ENCODE measurements at places on chromosomes 5 and 9.

DNA sequence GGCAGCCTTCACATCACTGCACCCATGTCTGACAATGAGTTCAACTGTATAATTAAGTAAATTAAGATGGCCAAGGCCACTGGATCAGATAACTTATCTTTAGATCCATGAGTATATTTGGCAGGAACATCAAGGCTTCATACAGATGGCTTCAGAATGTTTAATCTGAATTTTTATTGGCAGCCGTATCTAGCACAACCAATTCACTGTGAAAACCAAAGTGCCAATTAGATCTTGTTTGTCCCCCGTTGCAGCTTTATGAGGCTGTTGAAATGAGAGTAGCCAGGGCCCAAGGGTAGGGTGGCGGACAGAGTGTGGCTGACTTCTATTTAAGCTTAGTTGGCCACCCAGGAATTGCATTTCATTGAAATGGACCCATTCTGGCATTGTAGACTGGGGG is 137.7 kb downstream of the SYK start:
- no peak for DNase-seq

- DNase-seq = peak; percentile 42
These were observed 1.9 kb upstream of the GPR107 start for GRCh38 chr9:130051855-130052254.

DNA sequence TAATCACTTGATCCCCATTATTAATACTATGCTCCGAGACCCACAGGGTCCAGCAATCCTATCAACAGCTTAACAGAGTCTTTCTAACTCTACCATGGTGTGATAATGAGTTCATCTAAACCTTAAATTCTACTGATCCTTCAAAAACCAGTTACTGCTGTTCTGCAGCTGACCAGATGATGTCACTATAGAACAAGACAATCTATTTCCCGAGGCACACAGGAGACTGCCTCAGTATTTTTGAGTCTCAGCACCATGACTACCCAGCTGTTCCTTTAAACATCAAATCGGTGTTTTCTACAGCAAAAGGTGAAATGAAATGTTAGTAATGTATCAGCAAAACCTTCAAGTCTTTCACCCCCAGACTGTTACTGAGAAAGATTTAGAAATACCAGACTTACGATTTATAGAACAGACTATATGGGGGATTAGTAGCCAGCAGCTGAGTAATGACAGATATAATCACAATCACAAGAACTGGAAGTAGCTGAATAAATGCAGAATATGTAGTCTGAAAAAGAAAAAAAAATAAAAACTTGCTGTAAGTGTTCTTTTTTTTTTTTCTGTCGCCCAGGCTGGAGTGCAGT is 16.9 kb downstream of the DNAJC18 start:
- DNase-seq = peak; percentile 84

GRCh38 chr9:121133104-121133816 is 58.5 kb downstream of the CNTRL start:
- no peak for DNase-seq

DNA sequence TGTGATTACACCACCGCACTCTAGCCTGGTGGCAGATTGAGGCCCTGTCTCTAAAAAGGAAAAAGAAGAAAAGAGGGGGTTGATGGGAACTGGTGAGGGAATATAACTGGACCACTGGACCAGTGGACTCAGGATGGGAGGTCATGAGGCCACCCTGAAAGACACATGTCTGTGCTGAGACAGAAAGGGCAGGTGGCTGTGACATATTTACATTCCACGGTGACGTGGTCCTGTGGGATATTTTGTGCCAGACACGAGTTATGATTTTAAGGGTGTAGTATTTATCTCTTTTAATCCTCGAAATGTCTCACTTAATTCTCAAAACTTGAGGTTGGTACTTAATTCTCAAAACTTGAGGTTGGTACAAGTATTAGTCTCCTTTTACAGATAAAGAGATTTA is 32.9 kb downstream of the LHX2 start:
- DNase-seq = no peak

DNA sequence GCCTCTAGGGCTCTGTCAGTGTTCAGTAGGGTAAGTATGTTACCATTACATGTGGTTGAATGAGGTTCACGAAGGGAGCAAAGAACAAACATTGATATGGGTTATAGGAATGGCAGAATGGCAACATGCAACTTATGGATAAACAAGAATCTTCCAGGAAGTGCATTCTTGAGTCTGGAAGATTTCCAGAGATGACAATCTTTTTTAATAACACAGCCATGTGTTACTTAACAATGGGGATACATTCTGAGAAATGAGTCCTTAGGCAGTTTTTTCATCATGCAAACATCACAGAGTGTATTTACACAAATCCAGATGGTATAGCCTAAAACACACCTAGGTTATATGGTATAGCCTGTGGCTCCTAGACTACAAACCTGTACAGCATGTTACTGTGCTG is 9.1 kb upstream of the SLC28A3 start:
- DNase-seq = no peak

DNA sequence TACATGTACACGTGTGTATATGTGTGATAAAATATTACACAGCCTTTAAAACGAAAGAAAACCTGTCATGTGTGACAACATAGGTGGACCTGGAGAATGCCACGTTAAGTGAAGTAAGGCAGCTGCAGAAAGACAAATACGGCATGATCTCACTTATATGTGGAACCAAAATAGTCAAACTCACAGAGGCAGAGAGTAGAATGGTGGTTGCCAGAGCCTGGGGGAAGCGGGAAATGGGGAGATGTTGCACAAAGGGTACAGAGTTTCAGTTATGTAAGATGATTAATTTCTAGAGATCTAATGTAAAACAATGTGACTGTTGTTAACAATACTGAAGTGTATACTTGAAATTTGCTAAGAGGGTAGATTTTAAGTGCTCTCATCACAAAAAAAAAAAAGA is 34.8 kb downstream of the ADAMTS12 start:
- no peak for DNase-seq

DNA sequence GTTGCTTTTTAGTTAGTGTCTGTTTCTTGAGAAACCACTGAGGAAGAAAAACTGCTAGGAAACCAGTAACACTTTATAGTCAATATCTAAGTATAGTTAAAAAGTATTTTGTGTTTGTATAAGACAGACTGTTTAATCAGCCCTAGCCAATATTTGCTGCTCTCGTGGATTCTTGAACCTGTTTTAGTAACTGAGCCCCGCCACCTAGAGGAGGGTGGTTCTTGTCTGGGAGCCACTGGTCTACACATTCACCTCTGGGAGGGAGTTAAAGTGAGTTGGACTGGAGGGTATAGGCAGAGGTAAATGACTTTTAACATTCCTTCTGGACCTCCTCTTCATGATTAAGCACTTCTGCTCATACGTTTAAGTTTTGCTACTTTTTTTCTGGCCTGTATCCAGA is 117.2 kb downstream of the SPATA31D1 start:
- DNase-seq = no peak

- DNase-seq = no peak
These were observed 134.2 kb upstream of the RASGRF2 start for GRCh38 chr5:80825786-80826460.

- DNase-seq = no peak
These were observed 188.9 kb upstream of the ZNF618 start for GRCh38 chr9:113687107-113687679.

GRCh38 chr5:81767938-81768337 is 17.0 kb upstream of the SSBP2 start:
- no peak for DNase-seq

DNA sequence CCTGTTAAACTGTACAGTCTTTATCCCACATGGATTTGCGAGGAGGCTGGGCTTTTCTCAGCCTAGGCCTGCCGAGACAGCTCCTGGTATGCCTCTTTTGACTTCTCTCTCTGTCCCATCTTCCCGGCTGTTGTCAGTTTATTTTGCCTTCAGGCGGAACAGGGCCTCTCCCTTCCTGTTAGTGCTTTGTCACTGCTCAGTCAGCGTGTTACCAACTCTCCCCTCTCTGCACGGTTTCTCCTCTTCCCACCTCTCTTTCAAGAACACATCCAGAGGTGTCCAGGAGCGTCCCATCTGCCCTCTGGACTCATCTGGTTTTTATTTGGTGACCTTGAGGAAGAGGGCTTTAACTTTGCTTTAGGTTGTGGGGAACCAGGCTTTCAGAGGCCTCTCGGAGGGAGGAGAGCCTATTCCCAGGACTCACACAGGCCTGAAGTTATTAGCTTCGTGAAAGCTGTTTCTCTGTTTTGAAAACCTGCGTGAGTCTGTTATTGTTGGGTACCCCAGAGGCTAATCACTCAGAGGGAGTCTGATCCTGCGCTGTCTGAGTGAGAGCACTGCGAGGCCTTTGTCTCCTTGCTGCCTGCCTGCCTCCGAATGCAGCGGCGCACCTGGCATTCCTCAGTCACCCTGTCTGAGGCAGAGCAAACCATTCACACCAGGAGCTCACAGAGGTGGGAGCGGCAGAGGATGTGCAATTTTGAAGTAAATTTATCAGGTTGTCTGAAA is 234.4 kb upstream of the MPDZ start:
- no peak for DNase-seq

DNA sequence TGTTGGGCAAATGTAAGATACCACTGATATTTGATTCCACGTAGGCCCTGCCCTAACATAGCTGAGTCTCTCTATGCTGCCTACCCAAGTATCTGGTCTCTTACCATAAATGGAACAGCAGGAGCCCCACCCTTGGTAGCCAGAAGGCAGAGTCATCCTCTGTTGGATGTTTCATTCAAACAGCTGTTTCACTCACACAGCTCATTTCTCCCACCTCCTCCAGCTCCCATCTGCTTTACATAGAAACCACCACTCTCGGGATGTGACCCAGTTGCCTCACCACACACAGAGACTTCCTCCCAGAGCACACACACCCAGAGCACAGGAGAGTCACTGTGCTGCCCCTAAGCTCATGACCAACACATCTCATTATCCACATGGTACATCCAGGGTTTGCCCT is 165.3 kb downstream of the TMEM167A start:
- no peak for DNase-seq
